Stimulated activated naive CD8-positive, alpha-beta T cell treated with anti-CD3 and anti-CD28 coated beads, Interleukin-15, Interleukin-2, amounts not matched to agents 100 U/mL and 50 U/mL, for 24 hours (primary cell): ENCODE measurements at places on chromosomes 12 and 14.

DNA sequence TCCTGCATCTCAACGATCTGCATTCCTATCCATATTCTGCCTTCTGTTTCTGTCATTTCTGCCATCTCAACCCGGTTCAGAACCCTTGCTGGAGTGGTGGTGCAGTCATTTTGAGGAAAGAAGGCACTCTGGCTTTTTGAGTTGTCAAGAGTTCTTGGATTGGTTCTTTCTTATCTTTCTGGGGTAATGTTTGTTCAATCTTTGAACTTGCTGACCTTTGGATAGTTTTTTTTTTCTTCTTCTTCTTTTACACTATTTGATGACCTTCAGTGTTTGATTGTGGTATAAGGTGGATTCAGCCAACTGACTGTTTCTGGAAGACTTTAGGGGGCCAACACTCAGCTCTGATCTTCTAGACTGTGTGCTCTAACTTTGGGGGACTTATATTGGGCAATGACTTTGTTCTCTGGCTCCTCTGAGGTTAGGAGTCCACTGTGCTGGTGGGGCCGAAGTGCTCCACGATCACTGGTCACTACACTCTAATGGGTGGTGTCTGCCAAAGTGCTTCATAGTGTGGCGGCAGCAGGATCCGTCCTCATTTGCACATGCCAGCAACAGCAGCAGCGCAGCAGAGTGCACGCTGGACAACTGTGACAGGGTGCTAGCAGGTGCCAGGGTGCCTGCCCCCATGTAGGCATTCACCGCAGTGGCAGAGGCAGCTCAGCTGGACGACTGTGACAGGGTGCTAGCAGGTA is 255.8 kb downstream of the FBXL14 start:
- no peak for DNase-seq

GRCh38 chr14:89988787-89989186 is 33.1 kb downstream of the TDP1 start:
- DNase-seq = no peak

DNA sequence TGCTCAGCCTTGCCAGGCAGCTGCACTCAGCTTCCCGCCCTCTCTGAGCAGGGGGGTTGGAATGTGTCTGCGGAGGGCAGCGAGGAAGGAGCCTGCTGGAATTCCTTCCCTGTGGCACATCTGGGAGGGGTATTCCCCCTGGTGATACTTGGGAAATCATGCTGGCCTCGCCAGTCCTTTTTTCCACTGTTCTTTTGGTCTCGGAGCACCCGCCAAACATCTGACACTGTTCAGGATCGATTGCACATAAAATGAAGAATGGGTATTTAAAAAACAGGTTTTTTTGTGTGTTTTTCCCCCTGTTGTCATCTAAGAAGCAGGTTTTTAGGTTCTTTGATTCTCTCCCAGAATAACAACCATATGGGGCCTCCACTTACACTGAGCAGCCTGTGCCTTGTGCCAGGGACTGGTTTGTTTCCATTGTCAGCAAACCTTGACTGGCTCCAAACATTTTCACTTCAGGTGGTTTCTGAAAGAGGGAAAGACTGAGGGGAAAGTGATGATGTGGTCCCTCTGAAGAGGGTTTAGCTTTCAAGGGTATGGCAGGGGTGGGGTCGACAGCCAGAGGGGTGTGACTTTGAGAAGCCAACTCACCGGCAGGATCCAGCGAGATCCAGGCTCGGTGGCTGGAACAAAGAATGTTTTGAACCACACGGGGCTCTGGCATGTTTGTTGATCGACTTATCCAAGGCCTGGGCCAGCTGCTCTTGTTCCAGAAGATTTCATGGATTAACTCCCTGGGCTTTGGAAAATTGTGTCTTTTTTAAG is 215.1 kb downstream of the CACNA1C start:
- no peak for DNase-seq

GRCh38 chr14:90883782-90884181 is 67.6 kb upstream of the TTC7B start:
- no peak for DNase-seq

- no peak for DNase-seq
Observed at GRCh38 chr14:104464907-104465306, 114.7 kb upstream of the C14orf180 start.

GRCh38 chr14:103881268-103882201 is 34.2 kb upstream of the PPP1R13B start:
- DNase-seq = no peak

- no peak for DNase-seq
Observed at GRCh38 chr12:6182279-6182898, 17.8 kb upstream of the CD9 start.

DNA sequence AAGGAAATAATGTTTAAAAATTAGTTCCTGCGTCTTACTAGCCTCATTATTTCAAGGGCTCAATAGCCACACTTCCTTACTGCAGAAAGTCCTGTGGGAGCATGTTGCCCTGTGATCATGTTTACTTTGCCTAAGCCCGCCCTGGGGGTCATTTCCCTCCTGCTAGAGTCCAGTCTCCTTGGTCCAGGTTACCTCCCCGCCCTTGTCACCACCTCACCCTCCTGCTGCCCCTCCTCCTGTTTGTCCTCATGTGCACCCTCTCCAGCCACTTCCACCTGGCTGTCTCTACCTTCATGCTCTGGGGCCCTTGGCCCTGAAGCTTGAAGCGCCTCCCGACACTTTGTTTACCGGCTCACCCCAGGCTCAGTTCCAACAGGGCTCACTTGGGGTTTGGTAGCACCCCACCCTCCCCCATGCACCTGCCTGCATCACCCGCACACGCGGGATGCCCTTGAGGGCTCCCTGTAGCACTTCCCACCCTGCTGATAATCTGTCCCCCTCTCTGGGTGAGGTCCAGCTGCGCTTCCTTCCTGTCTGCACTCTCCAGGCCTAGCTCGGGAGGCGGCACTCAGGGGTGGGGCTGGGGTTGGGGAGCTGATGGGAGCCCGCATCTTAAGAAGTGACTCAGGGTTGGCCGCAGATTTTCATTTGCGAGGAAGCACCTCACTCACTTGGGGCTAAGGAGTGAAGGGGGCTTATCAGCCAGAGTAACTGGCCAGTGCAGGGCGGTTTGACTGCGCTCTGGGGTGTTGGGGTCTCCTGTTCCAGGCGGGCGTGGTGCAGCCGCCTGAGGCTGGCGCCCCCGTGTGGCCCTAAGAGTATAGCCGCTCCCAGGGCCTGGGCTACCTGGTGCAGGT is 40.1 kb downstream of the SMIM41 start:
- peak; percentile 61 for DNase-seq

DNA sequence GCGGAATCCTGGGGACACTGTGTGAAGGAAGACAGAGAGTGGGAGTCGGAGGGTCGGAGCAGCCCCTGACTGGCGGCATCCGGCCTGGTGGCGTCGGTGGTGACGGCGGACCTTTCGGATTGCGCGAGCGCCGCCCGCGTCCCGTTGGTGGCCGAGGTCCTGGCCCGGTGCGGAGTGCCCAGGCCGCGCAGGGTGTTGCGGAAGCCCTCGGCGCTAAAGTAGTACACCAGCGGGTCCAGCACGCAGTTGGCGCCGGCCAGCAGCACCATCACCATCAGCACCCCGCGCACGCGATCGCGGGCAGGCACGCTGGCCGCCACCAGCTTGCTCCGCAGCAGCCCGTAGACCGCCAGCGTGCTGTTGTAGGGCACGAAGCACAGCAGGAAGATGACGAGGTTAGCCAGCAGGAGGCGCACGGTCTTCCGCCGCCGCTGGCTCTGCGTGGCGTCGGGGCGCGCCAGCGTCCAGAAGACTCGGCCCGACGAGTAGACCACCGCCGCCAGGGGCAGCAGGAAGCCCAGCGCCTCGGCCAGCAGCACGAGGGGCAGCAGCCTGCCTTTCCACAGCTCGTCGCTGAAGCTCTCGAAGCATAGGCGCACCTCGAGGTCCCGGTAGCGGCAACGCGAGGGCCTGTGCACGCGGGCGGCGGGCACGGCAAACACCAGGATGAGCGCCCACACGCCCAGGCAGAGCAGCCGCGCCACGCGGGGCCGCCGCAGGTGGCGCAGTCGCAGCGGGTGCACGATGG is 13.1 kb upstream of the CHD4 start:
- DNase-seq = peak; percentile 70

- no peak for DNase-seq
Observed at GRCh38 chr12:94962670-94963069, 40.8 kb downstream of the NDUFA12 start.

- no peak for DNase-seq
Observed at GRCh38 chr12:7081037-7081436, 11.2 kb downstream of the C1R start.

DNA sequence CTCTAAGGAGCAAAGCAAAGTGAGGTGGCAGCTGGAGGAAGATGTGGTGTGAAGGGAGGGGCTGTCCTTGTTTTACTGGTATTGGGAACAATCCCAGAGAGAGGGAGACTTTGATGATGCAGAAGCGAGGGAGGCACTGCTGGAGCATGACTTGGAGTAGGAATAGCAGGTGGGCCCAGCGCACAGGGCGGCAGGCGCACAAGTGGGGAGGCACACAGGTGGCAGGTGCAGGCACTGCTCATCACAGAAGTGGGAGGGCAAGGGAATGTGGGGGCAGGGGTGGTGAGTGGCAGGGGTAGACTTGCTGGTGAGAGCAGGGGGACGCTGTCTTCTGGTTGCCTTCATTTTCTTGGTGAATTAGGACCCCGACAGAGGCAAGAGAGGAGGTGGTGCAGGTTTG is 11.5 kb upstream of the IFI27 start:
- no peak for DNase-seq

DNA sequence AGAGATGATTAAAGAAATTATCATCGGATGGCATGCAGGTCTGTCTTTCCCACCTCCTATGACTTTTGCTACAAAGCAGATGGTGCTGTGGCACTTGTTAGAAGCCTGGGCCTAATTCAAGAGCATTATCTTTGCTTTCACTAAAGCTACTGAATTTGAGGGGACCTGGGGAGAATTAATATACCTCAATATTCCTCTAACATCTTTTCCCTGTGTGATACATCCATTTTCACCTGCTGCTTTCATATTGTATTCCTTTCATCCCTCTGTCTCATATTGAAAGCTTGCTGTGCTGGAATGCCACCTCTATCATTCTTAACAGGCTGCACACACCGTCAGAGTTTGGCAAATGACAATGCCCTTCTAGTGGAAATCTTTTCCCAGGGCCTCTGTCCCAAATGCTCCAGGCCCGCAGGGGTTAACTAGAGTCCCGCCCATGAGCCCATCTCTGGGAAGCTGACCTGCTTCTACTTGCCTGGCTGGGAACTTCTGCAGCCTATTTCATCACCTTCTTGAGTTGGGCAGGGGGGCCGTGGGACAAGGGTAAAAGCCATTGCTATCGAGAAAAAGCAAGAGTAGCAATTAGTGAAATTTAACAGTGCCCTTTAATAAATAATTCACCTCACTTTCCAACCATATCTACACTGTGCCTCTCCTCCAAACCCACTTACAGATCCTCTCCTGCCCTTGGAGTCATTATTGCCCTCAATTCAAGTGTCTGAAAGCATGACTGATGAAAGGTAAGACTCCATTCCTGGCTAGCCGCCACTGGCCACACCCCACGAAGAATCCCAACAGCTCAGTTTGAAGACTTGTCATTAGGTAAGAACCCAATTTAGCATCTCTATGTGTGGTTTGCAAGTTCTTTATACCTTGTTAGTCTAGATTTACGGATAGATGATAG is 126.7 kb upstream of the BTG1 start:
- DNase-seq = no peak

DNA sequence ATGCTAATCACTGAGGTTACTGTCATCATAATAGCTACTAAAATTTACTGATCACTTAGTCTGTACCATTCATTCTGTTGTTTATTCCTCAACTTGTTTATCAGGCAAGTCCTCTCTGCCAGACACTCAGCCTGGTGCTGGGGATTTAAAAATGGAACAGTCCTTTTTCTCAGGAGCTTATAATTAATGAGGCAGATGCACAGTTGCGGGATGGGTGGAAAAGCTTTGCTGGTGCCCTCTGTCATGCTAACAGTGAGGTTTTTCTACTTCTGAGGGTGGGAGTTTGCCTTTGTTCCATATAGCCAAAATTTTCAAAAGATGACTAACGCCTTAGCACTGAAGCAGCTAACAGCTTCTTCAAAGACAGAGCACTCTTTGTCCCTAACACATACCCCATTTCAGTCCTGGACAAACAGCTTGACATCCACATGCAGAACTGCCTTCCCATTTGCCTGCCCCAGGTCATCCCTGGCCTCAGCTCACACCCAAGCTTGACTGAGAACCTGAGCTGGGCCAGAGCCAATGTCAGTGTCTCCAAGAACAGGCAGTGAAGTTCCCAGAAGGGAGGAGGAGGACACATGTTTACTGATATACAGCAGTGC is 30.8 kb upstream of the HSPB8 start:
- no peak for DNase-seq

GRCh38 chr12:52200086-52200780 is 8.4 kb upstream of the KRT80 start:
- no peak for DNase-seq

- no peak for DNase-seq
Observed at GRCh38 chr12:72546106-72546505, 273.9 kb downstream of the TRHDE start.

GRCh38 chr14:35934499-35934898 is 108.4 kb downstream of the BRMS1L start:
- no peak for DNase-seq

- no peak for DNase-seq
Observed at GRCh38 chr14:35375558-35376025, 29.0 kb downstream of the NFKBIA start.

DNA sequence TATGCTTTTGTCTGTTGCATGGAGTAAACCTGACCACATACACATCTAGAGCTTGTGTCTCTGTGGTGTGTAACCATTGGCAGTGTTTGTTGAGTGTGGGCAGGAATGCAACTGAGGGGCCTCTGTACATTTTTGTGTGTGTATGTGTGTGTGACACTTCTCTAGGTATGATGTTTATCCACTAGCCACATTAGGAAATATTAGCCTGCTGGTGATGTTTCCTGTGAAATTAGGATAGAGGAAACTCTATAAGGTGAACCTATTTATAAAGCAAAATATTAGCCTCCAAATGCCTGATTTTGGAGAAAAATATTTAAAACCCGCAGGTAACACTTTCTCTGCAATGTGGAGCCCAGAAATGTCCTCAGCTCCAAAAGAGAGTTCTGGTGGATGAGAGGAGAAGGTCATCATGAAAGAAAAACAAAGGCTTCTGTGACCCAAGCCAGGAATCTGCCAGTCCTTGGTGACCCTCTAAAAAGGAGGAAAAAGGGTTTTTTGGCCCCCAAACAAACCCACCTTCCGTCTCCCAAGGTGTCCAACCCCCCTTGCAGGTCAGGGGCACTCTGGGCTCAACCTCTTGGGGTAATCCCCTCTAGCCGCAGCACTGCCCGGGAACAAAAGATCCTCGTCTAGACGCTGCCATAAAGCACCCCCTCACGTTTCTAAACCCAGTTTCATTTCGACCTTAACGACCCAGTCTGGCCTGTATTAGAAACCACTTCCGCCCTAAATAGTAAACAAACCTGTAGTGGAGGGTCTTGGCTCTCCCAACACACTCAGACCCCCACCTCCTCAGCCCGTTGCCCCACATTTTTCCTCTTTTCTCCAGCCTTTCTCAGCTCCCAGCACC is 3.1 kb upstream of the HOTAIR start:
- no peak for DNase-seq
